ENCODE measurements at places on chromosomes 5 and 9.

DNA sequence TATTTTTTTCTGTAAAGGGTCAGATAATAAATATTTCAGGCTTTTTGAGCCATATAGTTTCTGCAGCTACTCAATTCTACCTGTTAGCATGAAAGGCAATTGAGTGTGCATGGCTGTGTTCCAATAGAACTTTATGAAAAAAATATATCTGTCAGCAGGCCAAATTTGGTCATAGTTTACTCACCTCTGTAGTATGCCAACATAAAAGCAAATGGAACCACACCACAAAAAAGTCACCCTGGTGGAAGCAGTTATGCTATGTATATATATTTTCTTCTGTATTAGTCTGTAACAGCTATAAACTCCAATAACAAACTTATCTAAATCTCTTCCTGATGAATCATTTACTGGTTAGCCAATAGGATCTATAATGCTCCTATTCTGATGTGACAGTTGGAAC, 3.4 kb downstream of the SLC38A9 start:
- no peak for DNase-seq

GRCh38 chr9:37134166-37134565, 13.8 kb downstream of the ZCCHC7 start:
- DNase-seq, result no peak

GRCh38 chr9:130191749-130192120, 19.5 kb downstream of the NCS1 start:
- DNase-seq, result no peak

- DNase-seq, result no peak
Measured at GRCh38 chr5:166710271-166710670, 1581.2 kb upstream of the WWC1 start.

- no peak for DNase-seq
Measured at GRCh38 chr5:73154208-73155006, 18.6 kb upstream of the TMEM174 start.

- DNase-seq, result no peak
Measured at GRCh38 chr5:10275460-10275859, 25.4 kb downstream of the CCT5 start.

- DNase-seq, result peak; percentile 36
Measured at GRCh38 chr9:105264380-105264779, 19.9 kb downstream of the SLC44A1 start.

DNA sequence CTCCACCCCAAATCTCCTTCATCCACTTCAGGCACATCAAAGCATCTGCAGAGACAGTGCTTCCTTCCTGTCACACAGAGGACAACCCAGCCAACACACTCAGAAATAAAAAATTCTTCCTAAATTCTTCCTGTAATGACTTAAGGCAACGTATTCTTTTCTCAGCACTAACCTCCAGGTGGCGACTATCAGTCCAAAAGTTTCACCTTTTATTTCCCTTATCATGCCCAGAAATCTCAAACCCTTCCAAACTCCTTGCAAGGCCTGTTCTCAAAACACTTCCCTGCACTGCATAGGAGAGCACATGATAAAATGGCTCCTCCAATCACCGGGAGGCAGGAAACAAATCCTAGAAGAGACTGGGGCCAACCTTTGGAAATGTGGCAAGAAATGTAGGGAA, 35.1 kb downstream of the SLIT3 start:
- no peak for DNase-seq

DNA sequence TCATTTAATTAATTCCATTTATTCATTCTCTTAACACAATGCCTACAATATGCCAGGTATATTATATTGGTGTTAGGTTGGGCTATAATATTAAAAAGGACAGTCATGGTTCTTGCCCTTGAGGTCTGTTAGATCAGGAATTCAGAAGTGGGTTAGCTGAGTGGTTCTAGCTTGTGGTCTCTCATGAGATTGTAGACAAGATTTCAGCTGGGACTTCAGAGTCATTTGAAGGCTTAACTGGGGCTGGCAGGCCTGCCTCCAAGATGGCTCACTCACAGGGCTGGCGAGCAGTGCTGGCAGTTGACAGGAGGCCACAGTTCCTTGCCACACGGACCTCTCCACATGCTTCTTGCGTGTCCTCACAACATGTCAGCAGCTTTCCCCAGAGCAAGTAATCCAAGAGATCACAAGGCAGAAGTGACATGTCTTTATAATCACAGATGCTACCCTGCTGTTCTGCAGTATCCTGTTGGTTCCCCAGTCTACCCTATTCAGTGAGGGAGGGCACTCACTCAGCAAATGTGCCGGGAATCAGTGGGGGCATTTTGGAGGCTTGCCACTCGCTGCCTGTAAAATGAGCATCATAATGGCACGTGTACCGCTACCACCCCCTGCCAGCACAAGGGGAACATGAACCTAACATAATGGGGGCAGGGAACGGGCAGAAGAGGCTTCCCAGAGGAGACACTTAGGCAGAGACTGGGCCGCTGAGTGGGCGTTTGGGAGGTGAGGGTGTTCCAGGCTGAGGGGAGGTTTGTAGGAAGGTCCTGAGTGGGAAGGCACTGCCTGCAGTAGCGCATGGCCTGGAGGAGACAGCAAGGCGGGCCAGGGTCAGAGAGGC, 70.0 kb downstream of the EXOSC2 start:
- no peak for DNase-seq

DNA sequence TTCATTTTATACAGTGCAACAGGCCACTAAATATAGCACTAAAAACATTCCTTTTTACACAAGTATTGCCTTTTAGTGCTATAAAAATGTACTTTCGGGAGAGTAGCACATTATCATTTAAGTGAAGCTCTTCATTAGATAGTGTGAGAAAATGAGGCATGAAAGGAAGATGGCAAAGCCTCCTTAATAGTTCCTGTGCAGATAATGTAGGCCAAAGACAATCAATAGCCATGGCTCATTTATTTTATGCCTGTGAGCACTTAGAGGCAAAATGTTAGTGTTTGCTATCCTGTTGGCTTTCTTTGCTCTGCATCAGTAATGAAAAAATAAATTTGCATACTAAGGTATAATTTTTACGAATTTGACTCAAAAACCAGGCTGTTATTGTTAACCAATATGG, 929.5 kb upstream of the C9orf72 start:
- no peak for DNase-seq

GRCh38 chr9:70488793-70489105, 74.3 kb upstream of the KLF9 start:
- DNase-seq, result no peak

- no peak for DNase-seq
Measured at GRCh38 chr9:84975926-84976325, 306.4 kb downstream of the NTRK2 start.

- DNase-seq, result no peak
Measured at GRCh38 chr5:10860645-10861422, 99.8 kb upstream of the DAP start.

DNA sequence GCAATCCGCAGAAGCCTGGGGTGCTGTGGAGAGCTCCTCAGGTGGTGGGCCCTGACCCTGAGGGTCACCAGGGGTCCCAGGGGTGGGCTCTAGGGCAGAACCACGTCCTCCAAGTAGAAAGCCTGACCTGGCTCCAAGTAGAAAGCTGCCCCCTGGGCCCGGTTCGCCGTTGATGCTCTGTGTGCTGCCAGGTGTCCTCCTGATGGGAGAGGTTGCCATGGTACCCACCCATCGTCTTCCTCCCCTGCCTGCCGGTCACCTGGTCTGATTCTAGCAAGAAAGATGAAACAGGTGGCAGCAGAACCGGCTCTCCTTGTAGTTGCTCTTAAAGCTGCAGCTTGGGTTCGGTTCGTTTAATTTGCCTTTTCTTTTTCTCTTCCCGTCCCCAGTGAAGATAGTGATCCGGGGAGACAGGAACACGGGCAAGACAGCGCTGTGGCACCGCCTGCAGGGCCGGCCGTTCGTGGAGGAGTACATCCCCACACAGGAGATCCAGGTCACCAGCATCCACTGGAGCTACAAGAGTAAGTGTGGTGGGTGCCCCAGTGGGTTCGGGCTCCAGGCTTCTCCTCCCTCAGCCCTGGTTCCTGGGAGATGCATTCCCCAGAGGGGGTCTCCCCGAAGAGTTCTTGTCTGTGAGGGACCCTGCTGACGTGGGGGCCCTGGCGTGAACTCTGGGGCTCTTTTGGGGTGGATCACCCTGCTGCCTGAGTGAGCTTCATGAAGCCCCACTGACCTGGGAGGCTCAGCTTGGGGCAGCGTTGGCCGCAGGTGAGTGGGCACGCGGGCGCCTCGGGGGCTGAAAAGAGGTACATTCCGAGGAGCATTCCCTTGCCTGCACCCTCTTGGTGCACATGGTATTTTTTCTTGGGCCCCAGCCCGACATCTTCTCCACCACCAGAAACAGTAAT, 15.6 kb downstream of the RABL6 start:
- DNase-seq, result no peak

- DNase-seq, result no peak
Measured at GRCh38 chr5:172832383-172833315, 1.4 kb upstream of the ERGIC1 start.

DNA sequence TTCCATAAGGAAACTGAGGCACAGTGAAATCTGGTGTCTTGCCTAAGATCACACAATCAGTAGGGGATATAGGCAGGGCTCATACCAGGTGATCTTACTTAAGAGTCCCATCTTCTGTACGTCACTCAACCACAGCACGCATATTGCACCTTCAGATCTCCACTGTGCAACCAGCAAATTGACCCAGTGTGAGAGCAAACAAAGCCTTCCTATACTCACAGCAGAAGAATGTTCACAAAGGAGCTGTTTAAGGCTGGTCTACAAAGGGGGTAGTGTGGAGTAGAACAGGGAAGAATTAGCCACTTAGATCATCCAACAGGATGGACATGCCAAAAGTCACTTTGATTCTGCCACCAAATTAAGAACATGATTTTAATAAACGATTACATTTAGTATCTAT, 305.9 kb downstream of the SLIT3 start:
- no peak for DNase-seq

DNA sequence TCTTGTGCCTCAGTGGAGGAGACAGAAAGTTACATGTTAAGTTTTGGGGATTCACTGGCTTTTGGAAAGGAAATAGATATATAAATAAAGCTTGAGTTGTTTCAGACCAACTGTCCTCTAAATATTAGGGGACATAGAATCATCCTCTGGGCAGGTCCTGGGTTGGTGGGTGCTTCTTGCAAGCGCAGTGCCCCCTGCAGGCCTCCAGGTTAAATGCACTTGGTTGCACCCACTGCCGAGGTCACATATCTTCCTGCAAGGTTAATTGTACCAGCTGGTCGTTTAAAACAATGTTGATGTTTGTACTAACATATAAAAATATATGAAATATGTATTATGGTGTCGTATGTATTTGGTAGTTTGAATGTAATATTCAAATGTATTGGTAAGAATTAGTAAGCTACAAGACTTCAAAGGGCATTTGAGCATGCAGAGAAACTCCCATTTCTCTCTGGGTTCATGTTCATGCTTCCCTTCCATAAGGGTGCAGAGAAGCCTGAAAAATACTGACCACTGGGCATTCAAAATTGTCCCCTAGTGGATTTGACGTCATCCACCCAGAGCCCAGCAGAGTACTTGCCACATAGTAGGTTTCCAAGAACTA, 87.0 kb downstream of the ZNF618 start:
- DNase-seq, result peak; percentile 43

GRCh38 chr5:160434022-160434531, 12.4 kb downstream of the PTTG1 start:
- no peak for DNase-seq

GRCh38 chr9:91658513-91659105, 235.0 kb upstream of the NFIL3 start:
- no peak for DNase-seq

DNA sequence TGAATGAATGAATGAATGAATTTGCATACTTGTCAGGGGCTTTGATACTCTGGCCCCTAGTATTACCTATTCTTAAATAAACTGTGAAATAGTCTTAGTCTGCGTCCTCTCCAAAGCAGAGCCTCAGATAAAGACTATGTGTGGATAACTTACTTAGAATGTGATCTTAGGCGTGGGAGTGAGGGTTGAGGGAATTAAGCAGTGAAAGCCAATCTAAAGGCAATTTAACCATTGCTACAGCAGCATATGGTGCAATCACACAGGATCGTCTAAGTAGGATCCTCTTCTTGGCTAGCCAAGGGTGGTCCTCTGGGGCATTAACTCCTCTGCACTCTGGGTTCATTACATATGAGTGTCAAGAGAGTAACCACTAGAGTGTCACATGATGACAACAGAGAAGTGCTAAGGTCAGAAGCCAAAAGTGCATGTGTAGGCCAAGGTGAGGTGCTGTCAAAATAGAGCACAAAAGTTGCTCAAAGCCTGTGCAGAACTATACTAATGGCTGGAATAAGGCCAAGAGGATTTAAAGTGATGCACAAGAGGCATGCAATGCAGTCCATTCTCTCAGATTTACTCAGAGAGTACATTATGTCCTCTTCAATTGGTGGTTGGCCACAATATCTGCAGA, 274.4 kb upstream of the SEMA6A start:
- DNase-seq, result no peak

DNA sequence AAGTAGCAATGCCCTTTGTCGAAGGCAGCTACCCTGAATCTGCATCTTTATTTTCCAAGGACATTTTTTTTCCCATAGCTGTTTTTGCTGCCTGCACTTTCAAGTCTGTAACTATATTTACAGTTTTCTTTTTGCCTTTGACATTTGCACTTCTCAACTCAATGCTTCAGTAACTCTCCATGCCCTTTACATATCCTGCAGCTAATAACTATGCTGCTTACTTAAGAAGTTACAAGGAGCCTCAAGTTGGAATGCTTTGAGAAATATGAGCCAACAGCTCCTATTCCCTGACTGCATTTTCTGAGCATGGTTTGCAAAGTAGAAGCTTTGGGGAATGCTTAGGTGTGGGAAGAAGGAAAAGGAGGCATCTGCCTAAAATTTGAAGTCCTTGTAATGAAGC, 194.8 kb upstream of the TRPC7 start:
- no peak for DNase-seq

GRCh38 chr9:86035827-86036440, 63.4 kb downstream of the GOLM1 start:
- no peak for DNase-seq

- no peak for DNase-seq
Measured at GRCh38 chr5:133996683-133997252, 8.0 kb downstream of the VDAC1 start.

GRCh38 chr9:7974335-7974960, 174.9 kb upstream of the DMAC1 start:
- peak; percentile 76 for DNase-seq

DNA sequence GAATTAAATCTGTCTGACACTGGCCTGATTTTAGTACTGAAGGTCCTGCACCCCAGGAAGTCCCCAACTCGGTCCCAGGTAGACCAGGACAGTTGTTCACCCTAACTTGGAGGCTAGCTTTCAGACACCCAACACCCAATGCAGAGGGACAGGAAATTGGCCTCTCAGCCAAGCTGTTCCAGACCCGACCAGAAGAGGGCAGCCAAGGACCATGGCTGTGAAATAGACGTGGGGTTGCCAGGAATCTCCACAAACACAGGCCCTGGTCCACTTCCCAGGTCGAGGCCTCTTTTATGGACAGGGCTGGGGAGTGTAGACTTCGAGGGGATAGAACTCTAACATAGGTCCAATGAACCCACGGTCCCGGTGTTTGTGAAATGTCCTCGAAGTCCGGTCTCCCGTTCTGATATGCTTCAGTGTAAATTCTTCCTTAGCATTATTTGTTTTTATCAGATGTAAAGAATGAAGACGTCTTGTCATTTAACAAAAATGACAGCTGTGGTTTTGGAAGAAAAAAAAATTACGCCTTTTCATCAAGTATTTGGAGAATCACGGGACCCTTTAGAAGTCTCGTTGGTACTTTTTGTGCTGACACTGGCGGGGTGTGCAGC, 260.3 kb upstream of the ADAMTS16 start:
- no peak for DNase-seq

- no peak for DNase-seq
Measured at GRCh38 chr5:158127536-158127935, 268.6 kb upstream of the CLINT1 start.

Data from CD4-positive, CD25-positive, alpha-beta regulatory T cell (primary cell).